ENCODE measurements at places on chromosomes 2 and 18.

GRCh38 chr2:205218056-205218455 is 464.2 kb upstream of the NRP2 start:
- DNase-seq, result no peak

DNA sequence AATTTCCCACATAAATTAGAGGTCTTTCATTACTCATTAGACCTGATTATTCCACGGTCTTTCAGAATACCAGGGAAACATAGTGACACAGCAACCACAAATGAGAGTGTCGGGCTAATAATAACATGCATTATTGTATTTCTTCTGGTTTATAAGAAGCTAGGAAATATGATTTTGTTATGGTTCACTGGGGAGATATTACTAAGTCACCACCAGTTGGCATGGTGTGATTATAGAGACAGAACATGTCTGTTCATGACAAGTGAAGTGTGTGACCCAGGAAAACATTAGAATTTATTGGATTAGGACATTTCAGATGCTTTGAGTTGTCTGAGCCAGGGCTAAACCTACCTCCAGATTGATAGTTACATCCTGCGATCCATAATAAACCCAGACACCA is 494.4 kb downstream of the FBXO15 start:
- DNase-seq, result no peak

DNA sequence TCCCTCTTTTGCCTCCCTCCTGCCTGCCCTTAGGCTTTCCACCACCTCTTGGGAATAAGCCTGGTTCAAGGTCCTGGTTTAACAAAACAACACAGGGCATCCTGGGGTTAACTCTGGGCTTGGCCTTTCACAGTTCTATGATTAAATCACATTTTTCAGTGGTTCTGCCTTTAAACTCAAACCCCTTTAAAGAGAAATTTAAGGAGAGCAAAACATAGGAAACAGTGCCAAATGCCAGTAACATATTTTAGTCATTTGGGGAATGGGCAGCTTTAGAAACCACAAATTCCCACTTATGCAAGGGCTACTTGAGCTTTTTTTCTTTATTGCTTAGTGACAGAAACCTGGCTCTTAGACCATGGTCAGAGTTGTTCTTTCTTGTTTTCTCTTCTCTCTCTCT is 112.2 kb upstream of the FZD5 start:
- DNase-seq, result no peak

DNA sequence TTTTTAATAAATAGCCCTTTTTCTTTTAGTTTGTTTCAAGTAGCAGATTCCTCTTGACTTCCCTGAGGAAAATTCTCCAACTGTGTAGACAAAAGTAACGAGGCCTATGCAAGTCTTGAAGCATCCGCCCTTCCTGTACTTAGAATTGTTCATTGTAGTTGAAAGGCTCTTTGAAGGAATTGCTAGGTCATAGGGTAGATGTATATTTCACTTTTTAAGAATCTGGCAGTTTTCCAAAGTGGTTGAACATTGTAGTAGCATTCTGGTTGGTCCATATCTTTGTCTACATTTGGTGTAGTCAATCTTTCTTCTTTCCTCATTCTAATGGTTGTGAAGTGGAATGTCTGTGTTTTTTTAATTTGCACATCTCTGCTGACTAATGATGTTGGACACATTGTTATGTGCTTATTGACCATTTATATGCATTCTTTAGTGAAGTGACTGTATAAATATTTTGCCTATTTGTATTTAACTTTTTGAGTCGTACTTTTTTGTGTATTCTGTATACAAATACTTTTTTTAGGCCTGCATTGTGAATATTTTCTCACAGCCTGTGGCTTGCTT is 5.6 kb upstream of the SERPINB11 start:
- DNase-seq, result no peak

- no peak for DNase-seq
Measured at GRCh38 chr2:52269696-52270485, 1238.0 kb upstream of the NRXN1 start.

GRCh38 chr2:133146893-133147292 is 421.4 kb downstream of the NCKAP5 start:
- no peak for DNase-seq

DNA sequence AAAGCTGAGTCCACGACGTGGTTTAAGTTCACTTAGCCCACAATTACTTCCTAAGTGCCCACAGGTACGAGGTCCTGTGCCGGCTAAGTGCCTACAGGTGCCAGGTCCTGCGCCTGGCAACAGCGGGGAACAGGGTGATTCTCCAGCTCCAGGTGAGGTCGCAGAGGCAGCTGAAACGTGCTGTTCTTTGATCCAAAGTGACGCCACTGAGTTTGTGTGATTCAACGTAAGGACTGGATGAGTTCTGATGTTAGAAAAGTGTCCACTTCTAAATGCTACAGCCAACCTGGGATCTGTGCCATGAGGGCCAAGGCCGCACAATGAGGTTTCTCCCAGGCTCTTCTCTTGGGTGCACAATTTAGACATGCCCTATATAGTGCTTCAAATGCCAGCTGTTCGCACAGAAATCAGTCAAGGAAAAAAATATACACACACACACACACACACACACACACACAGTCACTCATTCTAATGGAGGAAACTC is 57.5 kb downstream of the NDUFA10 start:
- no peak for DNase-seq

- DNase-seq, result no peak
Measured at GRCh38 chr2:140359056-140359771, 1579.0 kb upstream of the NXPH2 start.

Data from HAP-1 (cell line).